ENCODE measurements at places on chromosomes 11 and 22. TPM values are rescaled to one million over a fixed set of nuclear protein-coding genes. Genes with fewer than 3 reads are reported as not detected.

The KCNK7 gene
- not detected for total RNA-seq

DNA sequence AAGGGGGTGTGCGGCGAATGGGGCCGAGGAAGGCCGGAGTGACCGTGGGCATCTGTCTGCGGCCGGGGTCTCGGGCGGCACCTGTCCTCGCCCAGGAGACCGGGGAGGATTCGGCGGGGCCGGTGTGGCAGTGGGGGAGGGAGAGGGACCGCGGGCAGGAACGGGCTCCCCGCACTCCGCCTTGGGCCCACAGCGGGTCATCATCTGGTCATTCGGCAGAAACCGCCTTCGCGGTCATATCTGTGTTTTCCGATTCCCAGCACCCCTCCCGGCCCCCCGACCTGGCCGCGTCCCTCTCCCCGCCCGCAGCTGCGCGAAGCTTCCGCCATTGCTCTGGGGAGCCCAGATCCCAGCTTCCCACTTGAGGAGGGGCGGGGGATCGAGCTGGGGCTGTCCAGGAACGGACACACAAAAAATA lies 824 bp upstream of the CBX6 start:
- peak overlapping the region; percentile 70 for H3K4me3 ChIP-seq
- peaks cover 12% of the 10 kb centered on the region for H3K36me3 ChIP-seq
- no peaks in the 10 kb centered on the region for H3K4me1 ChIP-seq
- no peaks in the 10 kb centered on the region for H3K27me3 ChIP-seq
- peak overlapping the region; percentile 95 for H3K27ac ChIP-seq

GRCh38 chr11:78649361-78650215 lies 74.9 kb upstream of the NARS2 start:
- no peaks in the 10 kb centered on the region for H3K36me3 ChIP-seq
- no peak for DNase-seq
- H3K4me1 ChIP-seq, result peaks cover 7% of the 10 kb centered on the region
- H3K4me3 ChIP-seq, result no peak overlapping the region
- no peak overlapping the region for H3K27ac ChIP-seq

GRCh38 chr11:82796998-82797961 lies 63.6 kb upstream of the FAM181B start:
- no peaks in the 10 kb centered on the region for H3K4me1 ChIP-seq
- DNase-seq, result no peak
- no peaks in the 10 kb centered on the region for H3K36me3 ChIP-seq
- no peak overlapping the region for H3K27ac ChIP-seq
- H3K4me3 ChIP-seq, result no peak overlapping the region
- peaks cover 6% of the 10 kb centered on the region for H3K27me3 ChIP-seq

DNA sequence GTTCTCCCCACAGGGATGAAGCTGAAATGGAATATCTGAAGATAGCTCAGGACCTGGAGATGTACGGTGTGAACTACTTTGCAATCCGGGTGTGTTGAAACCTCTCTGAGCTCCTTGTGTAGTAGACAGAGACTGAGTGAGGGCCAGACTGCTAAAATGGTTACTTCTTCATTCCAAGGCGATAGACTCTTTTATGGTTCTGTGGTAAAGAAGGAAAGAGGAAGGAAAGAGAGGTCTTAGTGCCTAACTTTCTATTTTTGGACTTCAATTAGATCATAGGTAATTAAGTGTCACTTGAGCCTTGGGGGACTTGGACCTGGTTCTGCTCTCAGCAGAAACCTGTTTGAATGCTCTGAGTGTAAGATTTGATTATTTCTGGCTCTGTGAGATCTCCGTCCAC lies 54.7 kb downstream of the NF2 start:
- no peak overlapping the region for H3K27ac ChIP-seq
- H3K36me3 ChIP-seq, result peaks cover 26% of the 10 kb centered on the region
- peaks cover 3% of the 10 kb centered on the region for H3K4me1 ChIP-seq
- DNase-seq, result no peak
- H3K4me3 ChIP-seq, result no peak overlapping the region

DNA sequence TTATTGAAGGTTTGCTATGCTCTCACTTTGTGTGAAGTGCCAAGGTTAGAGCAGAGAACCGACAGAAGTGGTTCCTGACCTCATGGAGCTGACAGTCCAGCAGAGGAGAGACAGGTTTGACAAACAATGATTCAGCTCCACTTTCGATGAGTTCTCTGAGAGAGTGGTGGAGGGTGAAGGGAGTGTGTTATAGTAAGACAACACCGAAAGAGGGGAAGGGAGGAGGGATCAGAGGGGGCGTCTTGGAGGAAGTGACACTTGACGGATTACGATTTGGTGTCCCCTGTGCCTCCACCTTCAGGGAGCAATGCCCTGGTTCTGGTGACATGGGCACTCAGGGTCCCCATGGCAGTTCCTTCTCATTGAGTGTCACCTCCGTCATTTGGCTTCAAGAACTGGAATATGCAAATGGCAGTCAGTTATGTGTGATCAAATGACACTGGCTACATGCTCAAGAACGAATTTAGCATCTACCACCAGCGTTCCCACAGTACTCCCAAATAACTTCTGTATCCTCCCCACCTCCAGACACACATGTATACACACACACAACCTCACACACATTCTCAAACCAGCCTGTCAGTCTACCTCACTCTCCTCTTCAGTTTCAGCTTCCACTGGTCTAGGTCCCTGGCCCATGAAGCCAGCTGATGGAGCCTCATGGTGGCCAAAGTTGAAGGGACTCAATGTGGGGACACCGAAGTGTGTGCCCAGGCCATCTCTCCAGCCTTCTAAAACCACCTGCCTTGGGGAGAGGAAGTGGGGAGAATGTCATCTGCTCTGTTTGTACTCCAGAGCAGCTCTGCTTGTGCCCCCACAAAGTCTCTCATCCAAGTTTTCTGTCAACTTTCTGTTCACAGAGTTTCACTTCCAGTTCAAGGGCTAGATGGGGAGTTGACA lies 31.4 kb upstream of the NUP160 start:
- no peak overlapping the region for H3K4me3 ChIP-seq
- H3K27me3 ChIP-seq, result no peaks in the 10 kb centered on the region
- no peaks in the 10 kb centered on the region for H3K36me3 ChIP-seq
- H3K4me1 ChIP-seq, result no peaks in the 10 kb centered on the region

- no peak overlapping the region for H3K4me3 ChIP-seq
- no peak overlapping the region for H3K27ac ChIP-seq
- no peaks in the 10 kb centered on the region for H3K4me1 ChIP-seq
- no peaks in the 10 kb centered on the region for H3K36me3 ChIP-seq
Observed at GRCh38 chr11:112822478-112823274, 138.5 kb upstream of the NCAM1 start.

DNA sequence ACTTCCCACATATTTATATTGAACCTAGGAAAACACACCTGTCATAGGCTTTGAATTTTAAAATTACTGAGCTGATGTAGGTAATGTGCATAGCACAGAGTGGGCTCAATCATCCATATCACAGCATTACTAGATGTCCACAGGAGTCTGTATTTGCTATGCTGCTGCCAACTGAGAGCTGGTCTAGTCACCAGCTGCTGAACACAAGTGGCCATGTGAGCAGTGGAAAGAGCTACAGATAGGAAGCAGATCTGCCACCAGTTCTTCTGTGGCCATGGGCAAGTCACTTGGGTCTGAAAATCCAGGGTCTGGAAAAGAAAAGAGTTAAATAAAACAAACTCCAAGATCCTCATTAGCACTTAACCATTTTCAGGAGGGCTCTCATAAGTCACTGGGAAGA lies 91.8 kb downstream of the APIP start:
- peaks cover 11% of the 10 kb centered on the region for H3K27me3 ChIP-seq
- H3K4me3 ChIP-seq, result no peak overlapping the region
- no peak for DNase-seq
- H3K36me3 ChIP-seq, result no peaks in the 10 kb centered on the region
- no peaks in the 10 kb centered on the region for H3K4me1 ChIP-seq

GRCh38 chr11:66704659-66705360 lies 24.2 kb downstream of the SPTBN2 start:
- H3K27me3 ChIP-seq, result no peaks in the 10 kb centered on the region
- no peak overlapping the region for H3K4me3 ChIP-seq
- H3K27ac ChIP-seq, result no peak overlapping the region
- H3K4me1 ChIP-seq, result no peaks in the 10 kb centered on the region

- H3K4me1 ChIP-seq, result peaks cover 2% of the 10 kb centered on the region
- H3K27ac ChIP-seq, result peak overlapping the region; percentile 94
- no peaks in the 10 kb centered on the region for H3K27me3 ChIP-seq
- peak overlapping the region; percentile 98 for H3K4me3 ChIP-seq
- peak; percentile 44 for DNase-seq
Observed at GRCh38 chr11:61429346-61429690, 457 bp downstream of the CPSF7 start.

- DNase-seq, result no peak
- H3K4me3 ChIP-seq, result no peak overlapping the region
- no peaks in the 10 kb centered on the region for H3K4me1 ChIP-seq
- H3K36me3 ChIP-seq, result 0 out of 2 replicates have a peak, but pooled peaks cover 1% of the 10 kb centered on the region
- no peaks in the 10 kb centered on the region for H3K27me3 ChIP-seq
Observed at GRCh38 chr22:47071078-47071806, 308.8 kb downstream of the TBC1D22A start.

Data from IMR-90 (cell line).